ENCODE measurements at places on chromosomes 1 and 21.

DNA sequence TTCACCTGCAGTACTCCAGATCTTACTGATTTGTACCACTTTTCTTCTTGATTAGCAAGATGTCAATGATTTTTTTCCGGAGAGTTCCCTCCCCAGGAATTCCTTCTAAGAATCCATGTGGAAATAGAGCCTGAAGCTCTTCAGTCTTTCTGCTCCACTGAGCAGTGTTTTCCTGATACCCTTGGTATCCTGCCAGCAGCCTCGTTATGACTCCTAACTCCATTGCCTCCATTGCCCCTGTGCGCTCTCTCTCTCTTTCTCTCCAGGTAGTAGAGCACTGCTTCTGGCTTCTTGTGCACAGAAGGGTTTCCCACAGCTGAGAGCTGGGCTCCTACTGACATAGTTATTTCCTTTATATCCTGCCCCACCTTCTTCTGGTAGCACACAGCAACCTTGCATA lies 12.2 kb downstream of the UBE2U start:
- no peak for DNase-seq

- no peak for DNase-seq
These were observed 57.3 kb downstream of the SDCCAG8 start for GRCh38 chr1:243312952-243313634.

- no peak for DNase-seq
These were observed 3.1 kb upstream of the BLACAT1 start for GRCh38 chr1:205458777-205459566.

GRCh38 chr1:193190096-193190744 lies 3.8 kb upstream of the B3GALT2 start:
- DNase-seq = no peak

DNA sequence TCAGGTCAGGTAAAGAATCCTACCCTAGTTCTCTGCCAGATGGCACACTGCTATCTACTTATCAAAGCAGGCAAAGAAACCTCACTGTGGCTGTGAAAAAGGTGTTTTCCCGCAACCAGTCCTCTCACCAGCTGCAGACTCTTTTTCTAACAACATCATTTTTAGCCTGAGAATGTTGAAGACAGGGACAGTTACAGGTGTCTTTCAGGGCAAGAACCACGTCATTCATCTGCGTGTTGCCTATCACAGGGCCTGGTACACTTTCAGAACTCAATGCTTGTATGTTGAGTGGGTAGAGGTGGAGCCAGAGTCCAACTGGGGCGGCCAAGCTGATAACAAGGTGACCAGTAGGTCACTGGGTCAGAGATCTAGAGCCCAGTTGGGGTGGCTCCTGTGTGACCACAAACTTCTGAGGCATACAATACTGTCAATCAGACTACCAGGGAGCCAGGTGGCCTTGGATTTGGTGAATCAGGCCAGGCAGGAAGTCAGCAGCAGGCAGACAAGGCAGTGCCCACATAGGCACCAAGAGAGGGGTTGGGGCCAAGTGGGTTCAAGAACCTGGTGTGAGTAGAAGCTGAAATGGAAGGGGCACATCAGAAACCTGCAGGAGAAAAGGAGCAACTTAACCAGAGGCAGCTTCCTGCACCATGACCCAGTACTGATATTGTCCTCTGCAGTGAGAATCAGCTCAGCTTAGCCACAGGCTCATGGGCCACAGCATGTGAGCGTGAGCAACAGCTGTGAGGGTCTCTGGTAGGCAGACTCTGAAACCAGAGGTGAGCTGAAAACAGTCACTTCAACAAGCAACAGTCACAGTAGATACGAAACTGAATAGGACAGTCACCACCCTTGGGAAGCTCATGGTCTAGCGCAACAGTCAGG lies 123.6 kb downstream of the DTL start:
- no peak for DNase-seq

All from NCI-H526 treated with DMSO at 0.1 percent for 48 hours (cell line).